Choroid plexus epithelial cell (primary cell): ENCODE measurements at places on chromosomes 5 and 9.

DNA sequence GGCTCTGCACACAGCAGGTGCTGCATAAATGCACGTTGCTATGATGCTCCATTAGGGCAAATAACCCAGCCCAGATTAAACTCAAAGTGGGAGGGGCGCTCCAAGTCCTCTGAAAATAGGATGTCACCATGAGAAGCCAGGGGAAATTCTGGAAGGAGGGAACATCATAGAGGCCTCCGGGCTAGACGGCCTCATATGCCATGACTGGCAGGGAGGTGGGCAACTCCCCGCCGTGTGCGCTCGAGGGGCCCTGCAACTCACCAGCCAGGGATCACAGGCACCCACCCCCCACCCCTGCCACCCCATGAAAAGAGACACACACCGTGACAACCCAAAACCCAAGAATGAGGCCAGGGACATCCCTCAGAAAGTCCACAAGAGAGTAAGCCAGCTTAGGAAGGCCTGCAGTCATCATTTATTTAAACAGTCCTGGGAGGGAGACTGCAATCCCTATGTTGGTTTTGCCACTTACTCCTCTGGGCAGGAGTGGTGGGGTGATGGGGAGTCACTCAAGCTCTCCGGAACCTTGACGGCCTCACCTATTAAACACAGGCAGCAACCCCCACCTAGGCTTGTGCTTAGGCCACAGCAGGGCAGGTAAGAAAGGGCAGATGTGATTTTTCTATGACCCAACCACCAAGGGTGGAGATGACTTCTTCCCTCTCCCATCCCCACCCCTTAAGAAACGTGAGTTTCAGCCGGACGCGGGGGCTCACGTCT, 4.0 kb downstream of the VAV2 start:
- DNase-seq, result no peak

GRCh38 chr5:135208903-135209721, 175.1 kb upstream of the PITX1 start:
- peak; percentile 93 for DNase-seq

DNA sequence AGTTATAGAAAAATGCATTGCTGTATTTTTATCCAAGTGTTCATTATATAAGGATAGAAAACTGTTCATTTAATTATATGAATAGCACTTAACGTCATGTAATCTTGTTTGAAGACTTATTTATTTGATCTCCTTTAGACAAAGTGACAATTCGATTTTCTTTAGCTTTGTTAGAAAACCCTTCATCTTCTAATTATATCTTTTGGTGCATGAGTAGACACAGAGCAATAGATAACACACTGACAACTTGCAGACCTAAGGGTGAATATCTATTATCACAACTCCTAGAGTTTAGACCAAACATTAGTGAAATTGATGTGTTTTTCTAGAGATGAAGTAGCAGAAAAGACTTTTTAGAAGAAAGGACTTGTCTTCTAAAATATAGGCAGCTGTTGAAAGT, 446.4 kb upstream of the SEMA6A start:
- DNase-seq, result no peak

DNA sequence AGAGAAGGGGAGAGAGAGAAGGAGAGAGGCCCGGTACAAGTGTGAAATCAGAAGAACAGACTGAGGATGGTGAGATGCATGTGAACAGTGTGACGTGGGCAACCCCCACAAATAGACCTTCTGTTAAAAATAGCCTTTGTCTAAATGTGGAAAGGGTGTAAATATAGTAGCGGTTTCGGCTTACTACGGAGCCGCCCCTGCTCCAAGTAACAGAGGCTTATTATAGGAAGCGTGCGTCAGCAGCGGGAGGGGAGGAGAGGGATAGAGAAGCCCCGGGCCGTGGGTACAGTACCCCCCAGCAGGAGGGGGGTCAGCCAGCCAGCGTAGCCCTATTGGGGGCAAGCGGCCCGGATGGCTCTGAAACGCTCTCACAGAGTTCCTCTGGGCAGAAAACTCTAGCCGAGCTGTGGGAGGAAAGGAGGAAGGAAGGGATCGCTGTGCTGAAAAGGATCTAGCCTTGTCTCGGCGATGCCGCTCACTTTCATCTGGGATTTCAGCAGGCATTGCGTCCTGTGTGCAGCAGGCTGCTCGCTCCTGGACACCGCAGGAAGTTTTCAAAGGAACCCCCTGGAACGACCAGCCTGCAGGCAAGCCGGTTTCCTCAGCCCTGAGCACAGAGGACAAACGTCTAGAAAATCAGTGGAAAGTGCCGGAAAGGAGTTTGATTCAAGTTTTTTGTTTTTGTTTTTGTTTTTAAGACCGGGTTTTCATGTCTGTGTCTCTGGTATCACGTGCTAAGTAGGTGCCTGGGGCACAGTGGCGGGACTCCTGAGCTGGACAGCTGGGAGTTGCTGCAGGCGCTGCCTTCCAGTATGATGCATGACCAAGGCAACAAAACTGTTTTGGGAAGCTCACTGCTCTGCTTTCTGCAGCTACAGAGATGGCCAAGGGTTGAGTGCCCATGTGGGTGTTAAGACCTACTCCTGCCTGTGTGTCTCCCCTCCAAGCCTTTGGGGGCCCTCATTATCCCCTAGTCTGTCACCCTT, 146.6 kb downstream of the SEC61B start:
- DNase-seq, result peak; percentile 75

DNA sequence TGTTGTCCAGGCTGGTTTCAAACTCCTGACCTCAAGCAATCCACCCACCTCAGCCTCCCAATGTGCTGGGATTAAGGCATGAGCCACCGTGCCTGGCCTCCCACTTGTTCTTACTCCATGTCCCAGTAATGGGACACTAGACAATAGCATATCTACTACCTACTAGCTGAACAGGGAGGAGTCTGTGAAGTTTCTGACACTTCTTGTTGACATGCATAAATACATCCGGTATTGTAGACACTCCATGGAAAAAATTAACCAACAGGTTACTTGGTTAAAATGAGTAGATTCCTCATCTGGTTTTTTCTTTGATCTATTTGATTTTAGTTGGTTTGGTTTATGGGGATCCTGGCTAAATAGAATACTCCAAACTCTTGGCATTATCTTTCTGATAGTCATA, 88.3 kb downstream of the SFXN1 start:
- no peak for DNase-seq

GRCh38 chr9:134010310-134011173, 14.7 kb upstream of the BRD3OS start:
- no peak for DNase-seq

- DNase-seq, result peak; percentile 93
Measured at GRCh38 chr5:150138551-150139265, 16.9 kb downstream of the PDGFRB start.

GRCh38 chr5:10195301-10195700, 54.4 kb downstream of the ATPSCKMT start:
- DNase-seq, result no peak

DNA sequence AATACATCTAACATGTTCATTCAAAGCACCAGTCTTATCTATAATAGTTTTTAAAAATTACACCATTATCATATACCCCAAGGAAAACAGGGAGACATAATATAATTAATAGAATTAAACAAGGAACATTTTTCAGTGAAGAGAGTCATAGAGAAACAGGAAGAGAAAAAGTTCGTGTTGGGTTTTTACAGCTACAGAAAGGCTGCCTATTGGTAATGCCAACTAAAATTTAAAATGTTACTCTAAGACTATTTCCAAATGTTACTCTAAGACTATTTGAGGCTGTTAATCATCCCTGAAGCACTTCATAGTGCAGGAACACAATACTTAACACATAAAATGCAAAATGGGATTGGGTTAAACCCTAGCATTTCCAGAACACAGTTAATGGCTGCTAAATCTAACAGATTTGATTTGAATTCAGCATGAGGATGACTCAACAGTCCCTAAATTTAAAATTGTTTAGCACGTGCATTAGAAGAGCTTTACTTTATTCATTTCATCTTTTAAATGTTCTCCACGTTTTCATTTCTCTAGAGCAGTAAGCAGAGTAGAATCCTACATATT, 54.5 kb downstream of the OXCT1 start:
- no peak for DNase-seq

DNA sequence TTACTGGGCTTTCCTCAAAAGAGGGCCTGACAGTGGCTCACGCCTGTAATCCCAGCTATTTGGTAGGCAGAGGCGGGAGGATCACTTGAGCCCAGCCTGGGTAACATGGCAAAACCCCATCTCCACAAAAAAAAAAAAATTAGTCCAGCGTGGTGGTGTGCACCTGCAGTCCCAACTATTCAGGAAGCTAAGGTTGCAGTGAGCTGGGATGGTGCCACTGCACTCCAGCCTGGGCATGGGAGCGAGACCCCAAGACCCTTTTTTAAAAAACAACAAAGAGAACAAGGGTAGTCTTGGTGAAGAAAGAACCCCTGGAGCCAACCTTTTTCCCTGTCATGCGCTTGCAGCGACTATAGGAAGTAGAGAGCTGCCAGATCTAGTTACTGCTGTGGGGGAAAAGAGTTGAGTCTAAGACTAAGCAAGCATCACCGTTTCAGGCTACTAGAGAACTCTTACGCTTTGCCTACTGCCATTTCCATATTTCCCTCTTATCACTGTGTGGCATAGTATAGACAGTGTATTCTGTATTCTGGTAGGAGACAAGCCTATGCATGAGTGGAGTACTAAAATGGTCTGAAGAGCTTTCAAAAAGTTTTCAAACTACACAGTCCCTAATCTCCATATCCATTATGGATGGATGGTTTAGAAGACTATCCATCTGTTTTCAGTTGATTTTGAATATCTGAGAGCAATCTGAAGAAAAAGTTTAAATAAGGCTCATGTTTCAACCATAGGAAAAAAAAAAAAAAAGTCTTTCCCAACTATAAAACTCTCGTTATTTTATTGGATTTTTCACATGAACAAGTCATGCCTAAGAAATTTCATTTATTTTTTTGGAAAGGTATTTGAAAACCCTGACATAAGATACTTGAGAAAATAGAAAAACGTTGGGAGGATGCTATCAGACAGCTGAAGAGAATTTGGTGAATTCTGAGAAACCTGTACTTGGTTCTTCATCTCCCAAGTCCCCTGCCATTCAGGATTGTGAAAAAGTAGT, 2.6 kb downstream of the C9orf40 start:
- DNase-seq, result no peak

- peak; percentile 59 for DNase-seq
Measured at GRCh38 chr9:75979362-75979761, 88.9 kb downstream of the PCSK5 start.

DNA sequence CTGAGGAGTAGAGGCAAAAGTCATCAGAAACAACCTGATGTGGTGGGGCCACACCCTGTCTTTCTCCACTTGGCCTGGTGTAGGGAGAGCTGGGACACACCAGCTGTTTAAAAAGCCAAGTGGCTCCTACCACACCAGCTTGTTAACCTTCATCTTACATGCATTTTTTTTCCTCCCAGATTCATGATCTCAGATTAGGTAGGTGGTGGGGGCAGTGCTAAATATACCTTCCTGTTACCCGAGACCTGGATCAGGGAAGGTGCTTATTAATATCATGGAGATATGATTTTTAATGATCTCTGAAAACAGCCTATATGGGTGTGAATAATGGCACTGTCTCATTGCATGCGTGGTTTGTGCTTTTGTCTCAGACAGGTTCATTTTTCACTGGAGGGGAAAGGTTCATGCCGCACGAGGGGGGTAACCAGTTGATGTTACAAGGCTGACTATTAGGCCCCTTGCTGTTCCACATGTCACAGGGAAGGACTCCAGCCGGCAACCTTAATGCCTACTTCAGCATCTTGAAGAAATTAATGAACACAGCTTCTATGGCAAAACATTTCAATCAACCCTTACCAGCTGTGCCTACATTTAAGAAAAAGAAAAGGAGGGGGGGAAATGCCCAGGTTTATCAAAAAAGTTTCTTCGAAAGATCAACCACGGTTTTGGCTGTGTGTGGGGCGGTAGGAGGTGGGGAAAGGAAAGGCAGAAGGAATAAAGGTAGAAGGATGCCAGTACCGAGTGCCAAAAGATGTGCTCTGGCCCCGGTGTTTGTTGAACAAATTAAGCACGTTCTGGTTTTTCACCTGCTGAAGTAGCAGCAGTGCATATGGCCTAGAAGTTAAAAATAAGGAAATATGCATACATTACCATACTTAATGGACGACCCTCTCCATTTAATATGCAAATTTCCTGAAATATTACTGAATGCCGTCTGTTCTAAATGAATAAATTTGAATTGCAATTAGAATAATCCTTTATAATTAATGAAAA, 185.4 kb downstream of the EBF1 start:
- DNase-seq, result no peak

GRCh38 chr9:114425126-114425525, 37.3 kb upstream of the AKNA start:
- DNase-seq, result no peak

GRCh38 chr9:71770170-71770569, 1.9 kb upstream of the CEMIP2 start:
- DNase-seq, result no peak

DNA sequence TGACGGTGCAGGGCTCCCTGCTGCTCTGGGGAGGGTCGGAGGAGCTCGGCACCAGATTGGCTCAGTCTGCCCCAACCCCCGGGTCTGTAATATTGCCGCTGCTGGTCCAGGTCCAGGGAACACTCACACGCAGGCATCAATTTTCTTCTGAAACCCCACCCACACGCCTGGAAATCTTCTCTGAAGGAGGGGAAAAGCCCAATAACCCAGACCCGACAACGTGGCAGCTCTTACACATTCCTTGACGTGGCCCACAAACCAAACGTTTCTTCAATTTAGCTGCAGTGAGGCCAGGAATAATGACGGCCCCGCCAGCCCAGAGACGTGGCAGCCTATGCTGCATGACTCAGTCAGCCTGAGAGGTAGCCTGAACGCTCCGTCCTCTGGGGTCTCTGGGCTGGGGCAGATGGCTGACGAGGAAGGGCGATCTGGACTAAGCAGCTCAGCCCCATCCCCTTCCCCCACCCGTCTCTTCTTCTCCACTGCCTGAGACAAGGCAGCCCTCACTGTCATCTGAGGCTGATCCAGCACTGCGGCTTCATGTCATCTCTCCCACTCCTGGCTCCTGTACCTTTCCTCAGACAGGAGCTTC, 9.9 kb upstream of the SPARC start:
- peak; percentile 97 for DNase-seq

- no peak for DNase-seq
Measured at GRCh38 chr5:125256296-125256695, 509.9 kb upstream of the ZNF608 start.

DNA sequence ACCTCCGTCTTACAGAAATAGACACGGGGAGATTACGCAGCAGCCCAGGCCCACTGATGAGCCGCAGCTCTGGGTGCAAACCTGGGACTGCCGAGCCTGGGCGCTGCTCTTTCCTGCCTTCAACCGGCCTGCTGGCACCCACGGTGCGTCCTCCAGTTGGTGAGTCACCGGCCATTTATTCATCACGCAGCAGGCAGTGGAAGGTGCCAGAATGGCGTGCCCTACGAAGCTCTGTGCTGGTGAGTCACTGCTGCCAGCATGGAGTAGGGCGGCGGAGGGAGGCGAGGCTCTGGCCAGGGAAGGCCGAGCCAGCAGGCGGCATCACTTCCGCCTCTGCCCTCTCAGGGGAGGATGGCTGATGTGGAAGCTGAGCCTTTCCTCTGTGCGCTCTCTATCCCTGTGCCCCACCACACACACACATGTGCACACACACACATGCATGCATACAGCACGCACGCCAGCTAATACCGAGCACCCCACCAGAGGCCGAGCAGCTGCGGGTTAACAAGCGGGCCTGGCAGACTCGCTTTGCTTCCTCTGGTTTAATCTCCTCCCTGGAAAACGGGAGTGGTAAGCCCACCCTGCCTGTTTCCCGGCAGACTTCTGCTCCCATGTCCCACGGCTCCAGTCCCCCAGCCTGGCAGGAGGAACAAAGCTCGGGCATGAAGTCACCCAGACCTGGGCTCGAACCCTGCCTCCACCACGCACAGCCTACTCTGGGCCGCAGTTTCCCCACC, 39.2 kb downstream of the OLFM1 start:
- no peak for DNase-seq

GRCh38 chr9:33116860-33117259, 40.4 kb upstream of the SMU1 start:
- DNase-seq, result peak; percentile 17
